ENCODE measurements at places on chromosomes 2 and 18. TPM values are rescaled to one million over a fixed set of nuclear protein-coding genes. Genes with fewer than 3 reads are reported as not detected.

Gene TMEM200C
- total RNA-seq: not detected

Gene ARHGAP25
- 90.6 TPM for total RNA-seq

Gene IL36A
- total RNA-seq: not detected

Gene MEP1B
- 0.29 TPM for total RNA-seq

Gene CYRIA
- 0.68 TPM for total RNA-seq

Gene CYS1
- total RNA-seq: not detected

Gene PTGR3
- total RNA-seq: 25.1 TPM

Gene EPAS1
- 0.97 TPM for total RNA-seq

Gene HOXD9
- not detected for total RNA-seq
